ENCODE measurements at places on chromosomes 12 and 14.

DNA sequence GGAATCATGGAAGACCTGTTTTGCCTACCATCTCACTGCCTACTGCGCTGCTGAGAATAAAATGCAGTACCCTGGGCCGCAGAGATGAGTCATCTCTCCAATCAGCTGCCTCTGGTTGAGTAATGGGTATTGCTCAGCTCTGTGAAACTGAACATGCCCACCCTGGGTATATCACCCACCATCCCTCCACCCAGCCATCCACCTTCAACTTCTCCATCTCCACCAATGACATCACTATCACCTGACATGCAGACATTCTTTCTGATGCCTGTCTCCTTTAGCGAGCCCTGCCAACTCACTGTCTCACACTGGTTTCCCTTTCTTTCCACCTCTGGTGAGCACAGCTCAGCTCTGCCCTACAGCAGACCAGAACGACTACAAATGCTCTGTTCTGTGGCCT is 33.6 kb downstream of the E2F7 start:
- DNase-seq, result no peak

- peak; percentile 67 for DNase-seq
Observed at GRCh38 chr14:105203057-105203531, 22.0 kb upstream of the NUDT14 start.

- DNase-seq, result no peak
Observed at GRCh38 chr14:74500417-74501134, 7.0 kb downstream of the ISCA2 start.

DNA sequence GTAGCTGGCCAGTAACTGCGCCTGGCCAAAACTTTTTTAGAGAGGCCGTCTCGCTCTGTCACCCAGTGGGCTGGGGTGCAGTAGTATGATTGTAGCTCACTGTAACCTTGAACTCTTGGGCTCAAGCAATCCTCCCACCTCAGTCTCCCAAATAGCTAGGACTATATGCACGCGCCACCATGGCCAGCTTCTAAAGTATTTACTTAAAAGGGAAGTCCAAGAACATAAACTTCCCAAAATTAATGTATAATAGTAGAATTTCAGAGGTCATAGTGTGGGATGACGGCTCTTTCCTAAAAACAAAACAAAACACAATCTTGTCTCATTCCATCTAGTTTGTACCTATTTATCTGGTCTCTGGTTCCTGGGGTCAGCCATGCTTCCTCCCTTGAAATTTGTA is 42.2 kb upstream of the FOS start:
- no peak for DNase-seq

- no peak for DNase-seq
Observed at GRCh38 chr14:51894250-51894649, 33.8 kb downstream of the GNG2 start.

- DNase-seq, result no peak
Observed at GRCh38 chr12:53133722-53134121, 30.4 kb downstream of the SOAT2 start.

GRCh38 chr14:70064136-70064865 is 124.5 kb downstream of the SLC8A3 start:
- no peak for DNase-seq

DNA sequence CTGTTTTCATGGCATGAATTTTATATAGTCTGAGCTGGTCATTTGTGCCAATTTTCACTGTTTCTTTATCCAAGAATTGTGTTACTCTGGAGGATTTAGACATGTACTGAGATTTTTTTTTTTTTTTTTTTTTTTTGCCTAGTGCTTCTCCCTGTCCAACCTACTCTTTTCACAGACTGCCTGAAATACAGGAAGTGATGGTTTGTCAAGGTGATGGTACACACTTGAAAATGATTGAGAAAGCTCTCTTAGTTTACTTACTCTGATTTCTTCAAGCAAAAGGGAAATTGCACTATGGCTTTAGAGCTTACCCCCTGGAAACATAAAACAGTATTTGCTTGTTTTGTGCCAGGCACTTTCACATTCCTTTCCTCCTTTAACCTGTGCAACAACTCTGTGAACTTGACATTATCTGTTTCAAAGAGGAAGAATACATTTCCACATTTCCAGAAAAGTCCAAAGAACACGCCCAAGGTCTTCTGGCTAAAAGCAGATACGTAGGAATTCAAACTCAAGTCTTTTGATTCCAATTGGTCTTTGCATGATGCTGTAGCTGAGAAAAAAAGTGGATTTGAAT is 181.1 kb downstream of the SLC15A5 start:
- DNase-seq, result no peak

GRCh38 chr14:87934185-87934584 is 58.8 kb downstream of the GALC start:
- no peak for DNase-seq

- DNase-seq, result no peak
Observed at GRCh38 chr14:27721760-27722159, 1044.8 kb upstream of the FOXG1 start.

- no peak for DNase-seq
Observed at GRCh38 chr12:9721394-9722092, 11.4 kb downstream of the CLECL1 start.

DNA sequence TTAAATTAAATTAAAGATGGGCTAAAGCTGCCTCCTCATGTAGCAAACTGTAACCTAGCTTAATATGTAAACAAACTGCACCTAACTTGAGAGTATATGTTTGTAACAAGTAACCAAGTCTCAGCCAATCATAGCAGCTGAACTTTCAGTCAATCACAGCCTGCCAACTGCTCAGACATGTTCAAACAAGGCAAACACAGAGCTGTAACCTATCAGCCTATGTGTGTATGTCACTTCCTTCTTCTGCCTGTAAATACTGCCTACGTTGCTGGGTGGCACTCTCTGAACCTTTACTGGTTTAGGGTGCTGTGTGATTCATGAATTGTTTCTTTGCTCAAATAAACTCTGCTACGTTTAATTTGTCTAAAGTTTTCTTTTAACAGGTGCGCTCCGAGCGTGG is 2.9 kb downstream of the SERPINA6 start:
- DNase-seq, result no peak

GRCh38 chr14:72104011-72104613 is 171.9 kb downstream of the RGS6 start:
- peak; percentile 22 for DNase-seq

DNA sequence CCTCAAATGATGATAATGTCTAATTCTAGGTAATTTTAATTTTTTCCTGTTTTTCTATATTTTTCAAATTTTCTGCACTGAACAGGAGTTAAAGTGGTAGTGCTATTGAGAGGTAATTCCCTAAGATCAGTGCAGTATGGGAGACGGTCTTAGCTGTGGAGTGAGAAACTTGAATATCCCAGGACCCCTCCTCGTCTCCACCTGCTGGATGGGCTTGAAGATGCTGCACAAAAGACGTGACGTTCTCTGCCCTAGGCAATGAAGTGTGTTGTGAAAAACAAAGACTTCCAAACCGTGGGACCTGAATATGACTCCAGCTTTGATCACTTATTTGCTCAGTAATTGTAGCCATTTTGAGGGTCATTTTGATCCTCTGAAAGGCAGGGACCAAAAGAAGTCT is 298.1 kb downstream of the VRK1 start:
- no peak for DNase-seq

DNA sequence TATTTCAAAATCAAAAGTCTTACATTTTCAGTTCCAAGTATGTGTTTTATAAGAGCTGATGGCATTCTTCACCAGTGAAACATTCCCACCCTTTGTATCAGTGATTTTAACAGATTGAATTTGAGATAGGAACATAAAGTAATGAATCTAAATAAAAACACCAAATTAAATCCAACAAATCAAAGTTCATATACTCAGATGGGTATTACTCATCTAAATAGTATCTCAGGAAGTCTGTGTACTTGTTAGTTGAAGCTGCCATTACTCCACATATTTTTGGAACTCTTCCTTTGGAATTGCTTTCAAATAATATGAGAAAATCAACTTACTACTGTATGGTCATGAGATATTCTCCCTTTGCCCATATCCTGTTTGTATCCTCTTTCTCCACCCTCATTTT is 89.1 kb downstream of the MIA2 start:
- DNase-seq, result no peak

DNA sequence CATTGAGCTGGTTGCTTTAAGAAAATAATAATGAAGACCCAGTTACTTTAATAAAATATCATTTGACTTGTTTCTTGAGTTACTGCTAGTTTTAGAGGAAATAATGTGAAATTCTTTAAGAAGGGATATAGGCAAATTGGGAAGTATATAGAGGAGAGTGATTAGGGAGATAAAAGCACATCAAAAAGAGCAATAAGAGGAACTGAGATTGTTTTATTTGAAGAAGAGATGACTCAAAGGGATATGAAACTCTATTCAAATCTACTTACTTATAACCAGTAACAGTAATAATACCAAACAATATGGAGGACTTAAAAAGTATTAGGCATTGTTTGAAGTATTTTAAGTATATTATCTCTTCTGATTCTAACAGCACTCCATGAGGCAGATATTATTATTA is 37.1 kb downstream of the LRRK2 start:
- DNase-seq, result no peak

DNA sequence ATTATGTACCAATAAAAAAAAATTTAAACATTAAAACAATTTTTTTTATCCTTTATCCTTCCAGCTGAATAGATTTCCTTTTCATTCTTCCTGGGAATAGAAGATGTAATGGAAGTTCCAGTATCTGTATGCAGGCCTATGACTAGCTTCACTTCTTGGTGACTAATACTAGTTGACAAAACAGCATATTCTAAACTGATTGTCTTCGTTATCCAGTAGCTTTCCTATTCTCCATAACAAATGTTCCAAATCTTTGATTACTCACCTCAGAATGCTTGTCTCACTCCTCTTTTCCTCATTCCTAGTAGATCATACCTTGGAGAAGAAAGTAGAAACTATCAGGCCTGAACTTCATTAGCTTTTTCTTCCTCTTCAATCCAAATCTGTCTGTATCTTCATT is 70.7 kb downstream of the PLEKHA5 start:
- DNase-seq, result no peak

GRCh38 chr14:55789406-55789805 is 209.4 kb downstream of the KTN1 start:
- DNase-seq, result no peak

DNA sequence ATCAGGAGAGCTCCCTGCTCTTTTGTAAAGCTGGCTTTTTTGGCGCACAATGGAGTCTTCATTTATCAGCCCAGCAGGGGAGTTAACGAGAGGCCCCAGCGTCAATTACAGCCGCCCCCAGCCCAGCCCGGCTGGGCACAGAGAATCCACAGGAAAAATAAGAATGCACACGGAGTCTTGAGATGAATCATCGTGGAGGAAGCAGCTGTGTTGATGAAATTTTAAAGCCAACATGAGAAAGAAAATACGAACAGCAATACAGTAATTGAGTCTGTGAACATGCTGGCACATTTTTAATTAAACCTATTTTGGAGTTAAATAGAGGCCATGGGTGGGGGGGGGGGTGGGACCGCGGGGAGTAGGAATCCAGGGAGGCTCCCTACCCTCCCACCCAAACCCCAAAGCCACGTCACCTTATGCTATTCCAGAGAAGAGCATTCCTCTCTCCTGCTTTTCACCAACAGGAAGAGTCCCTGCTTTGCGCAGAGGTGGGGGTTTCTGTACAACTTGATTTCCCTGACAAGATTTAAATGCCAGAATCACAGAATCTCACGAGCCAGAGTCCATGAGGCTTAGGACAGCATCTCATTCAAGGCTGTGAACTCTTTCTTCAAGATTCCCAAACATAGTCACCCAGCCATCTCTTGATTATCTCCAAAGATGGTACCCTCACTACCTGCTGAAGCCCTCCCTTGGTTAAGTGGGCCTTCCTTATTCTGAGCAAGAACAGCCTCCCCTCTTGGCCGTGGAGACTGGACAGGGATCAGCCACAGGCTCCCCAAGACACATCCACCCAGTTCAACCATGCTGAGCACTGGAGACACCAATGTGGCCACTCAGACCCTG is 50.3 kb downstream of the CCNK start:
- no peak for DNase-seq

GRCh38 chr12:44347145-44347544 is 511.3 kb downstream of the TMEM117 start:
- no peak for DNase-seq

GRCh38 chr12:89267404-89267803 is 84.9 kb downstream of the DUSP6 start:
- no peak for DNase-seq

GRCh38 chr12:121260091-121260490 is 36.4 kb downstream of the CAMKK2 start:
- no peak for DNase-seq

- no peak for DNase-seq
Observed at GRCh38 chr14:20350860-20351259, 7.4 kb downstream of the PARP2 start.

- no peak for DNase-seq
Observed at GRCh38 chr12:22536346-22536945, 7.9 kb downstream of the C2CD5 start.

DNA sequence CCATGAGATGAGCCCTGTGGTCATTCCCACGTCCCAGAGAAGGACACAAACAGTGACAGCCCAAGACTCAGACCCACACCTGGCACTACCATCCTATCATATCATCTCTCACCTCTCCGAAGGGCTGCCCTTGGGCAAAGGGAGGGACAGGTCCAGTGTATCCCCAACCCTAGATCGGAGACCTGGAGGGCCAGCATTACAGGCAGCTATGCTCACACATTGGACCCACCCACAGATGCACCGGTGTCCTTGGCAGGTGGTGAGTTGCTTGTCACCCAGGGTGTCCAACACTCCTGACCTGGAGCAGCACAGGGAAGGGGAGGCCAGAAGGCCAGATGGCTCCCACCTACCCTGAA is 117.4 kb downstream of the DICER1 start:
- no peak for DNase-seq

GRCh38 chr12:131589966-131590365 is 120.9 kb upstream of the SFSWAP start:
- no peak for DNase-seq

DNA sequence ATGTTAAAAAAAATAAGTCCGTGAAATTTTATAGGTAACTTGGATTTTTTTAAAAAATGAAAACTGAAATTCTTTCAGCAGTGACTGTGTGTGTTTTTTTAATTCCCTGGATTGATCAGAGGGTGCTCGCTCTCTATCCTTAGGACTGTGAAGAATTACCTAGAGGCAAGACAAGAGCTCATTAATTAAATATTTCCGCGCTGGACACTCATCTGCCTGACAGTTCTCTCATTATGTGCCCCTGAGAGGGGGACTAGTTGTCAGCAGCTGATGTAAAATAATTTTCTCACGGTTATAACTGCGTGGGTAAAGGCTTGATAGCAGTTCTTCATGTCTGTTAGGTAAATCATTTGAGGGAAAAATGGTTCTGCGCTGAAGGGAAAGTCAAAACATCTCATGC is 101.3 kb downstream of the PTCSC3 start:
- no peak for DNase-seq
